ENCODE measurements at places on chromosomes 2 and 18.

DNA sequence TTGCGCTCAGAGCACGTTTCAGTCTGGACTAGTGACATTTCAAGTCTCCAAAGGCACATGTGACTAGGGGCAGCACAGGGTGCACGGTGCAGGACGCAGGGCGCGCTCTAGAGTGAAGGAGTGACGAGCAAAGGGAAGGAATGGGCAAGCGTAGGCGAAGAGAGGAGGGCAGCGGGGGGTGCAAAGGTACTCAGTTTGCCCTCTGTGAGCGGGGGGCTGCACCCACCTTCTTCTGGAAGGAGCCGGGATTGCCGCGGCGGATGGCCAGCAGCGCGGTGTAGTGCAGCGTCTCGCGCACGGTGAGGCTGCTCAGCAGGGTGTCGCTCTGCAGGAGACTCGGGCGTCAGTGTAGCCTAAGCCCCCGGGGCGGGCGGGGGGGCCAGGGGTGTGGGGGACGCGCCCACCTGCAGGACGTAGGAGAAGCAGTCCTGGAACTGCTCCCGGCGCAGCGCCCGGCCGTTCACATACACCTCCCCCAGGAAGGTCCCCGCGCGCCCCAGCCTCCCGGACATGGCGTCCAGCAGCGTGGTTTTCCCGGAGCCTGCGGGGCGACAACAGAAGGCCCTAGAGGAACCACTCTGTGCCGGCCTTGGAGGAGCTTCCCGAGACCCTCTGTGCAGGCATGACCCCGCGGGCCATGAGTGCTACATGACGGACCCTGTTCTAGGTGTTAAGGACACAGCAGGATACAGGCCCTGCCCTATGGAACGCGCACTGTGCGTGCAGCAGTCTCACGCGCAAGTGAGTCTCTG, 6.9 kb downstream of the ABCG5 start:
- DNase-seq = no peak

DNA sequence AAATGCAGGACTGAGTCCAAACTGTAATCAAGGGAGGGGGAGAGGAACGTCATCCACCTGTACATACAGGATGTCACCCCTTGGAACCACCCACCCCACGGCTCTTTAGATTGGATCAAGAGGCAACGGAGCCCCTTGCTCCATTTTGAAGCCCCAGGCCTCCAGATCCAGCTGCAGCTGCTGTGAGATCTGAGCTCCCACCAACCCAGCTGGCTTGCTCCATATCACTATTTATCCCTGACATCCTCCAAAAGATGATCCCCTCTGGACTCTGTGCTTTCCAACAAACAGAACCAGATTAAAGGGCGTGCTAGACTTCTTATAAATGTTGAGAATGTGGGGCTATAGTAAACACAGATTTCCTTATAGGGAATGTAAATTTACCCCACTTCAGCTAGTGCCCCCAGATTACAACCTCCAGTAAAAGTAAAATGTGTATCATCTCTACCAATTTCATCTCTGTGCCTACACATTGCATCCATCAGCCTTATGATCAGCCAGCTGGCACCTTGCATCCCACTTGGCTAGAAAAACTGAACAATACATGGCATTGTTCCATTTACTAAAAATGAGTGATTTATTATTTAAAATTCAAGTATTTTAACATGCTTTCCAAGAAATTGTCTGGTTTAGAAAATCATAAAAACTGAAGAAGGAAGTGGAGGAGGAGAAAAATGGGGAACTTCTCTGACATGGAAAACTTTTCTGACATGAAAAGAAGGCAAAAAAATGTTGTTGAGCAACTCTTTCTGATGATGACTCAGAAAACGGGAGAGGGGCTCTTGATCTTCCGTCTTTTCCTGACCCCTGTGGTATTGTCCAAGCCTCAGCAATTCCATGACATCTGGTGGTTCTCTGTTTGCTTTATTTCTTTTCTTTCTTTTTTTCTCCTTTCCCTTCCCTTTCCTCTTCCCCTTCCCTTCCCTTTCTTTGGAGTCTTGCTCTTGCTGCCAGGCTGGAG, 262.6 kb upstream of the THUMPD2 start:
- DNase-seq = no peak

GRCh38 chr2:27202854-27203253, 9.0 kb upstream of the ATRAID start:
- DNase-seq = no peak

DNA sequence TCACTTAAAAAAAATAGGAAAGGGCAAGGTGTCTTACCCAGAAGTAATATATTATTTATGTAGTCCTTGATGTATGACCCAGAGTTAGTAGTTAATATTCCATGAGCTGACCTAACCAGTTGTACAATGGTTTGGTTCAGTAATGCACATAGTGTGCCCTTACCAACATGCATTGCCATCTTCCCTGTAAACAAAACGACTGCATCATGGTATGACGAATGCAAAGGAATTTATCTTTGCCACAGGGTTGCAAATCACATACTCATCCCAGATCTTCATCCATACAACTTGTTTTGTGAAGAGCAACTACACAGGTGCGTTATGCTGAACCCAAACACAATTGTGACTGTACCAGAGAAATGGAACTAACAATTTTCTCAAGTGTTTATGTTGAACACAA, 68.9 kb upstream of the ZSWIM2 start:
- DNase-seq = no peak

DNA sequence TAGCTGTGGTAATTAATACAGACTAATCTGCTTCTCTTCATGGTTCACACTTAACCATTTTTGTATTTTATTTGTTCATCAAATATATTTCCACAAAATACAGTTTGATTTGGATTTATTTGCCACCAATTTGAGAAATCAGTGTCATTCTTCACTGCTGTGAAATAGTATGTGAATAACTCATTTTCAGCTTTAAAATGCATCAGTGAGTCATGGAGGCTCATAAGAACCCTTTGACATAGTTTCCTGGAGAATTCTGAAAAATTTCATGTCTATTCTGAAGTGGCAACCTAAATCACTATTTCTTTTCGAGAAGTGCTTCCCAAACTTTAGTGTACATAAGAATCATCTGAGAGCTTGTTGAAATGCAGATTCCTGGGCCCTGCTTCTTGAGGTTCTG, 1026.7 kb upstream of the ACVR2A start:
- DNase-seq = no peak

- DNase-seq = no peak
Observed at GRCh38 chr2:173157676-173158293, 82.1 kb downstream of the MAP3K20 start.

GRCh38 chr2:39805936-39806608, 27.0 kb upstream of the THUMPD2 start:
- DNase-seq = no peak

GRCh38 chr2:190783513-190784263, 96.9 kb upstream of the GLS start:
- DNase-seq = no peak

DNA sequence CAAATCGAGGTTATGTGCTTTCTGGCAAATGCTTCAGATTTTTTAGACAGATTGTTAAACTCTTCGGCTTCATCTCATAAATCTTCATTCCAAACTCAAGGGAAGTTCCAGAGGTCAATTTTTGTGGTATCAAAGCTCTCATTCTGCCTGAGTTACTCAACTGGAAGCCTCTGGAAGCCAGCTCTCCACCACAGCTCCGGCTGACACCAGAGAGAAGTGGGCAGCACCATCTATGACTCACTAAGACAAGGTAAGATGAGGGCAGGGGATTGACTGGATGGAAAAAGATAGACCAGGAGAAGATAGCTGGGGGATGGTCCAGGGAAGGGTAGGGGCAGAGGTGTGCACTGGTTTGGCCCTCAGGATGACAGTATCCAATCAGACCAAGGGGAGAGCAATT, 137.3 kb upstream of the HNRNPA3 start:
- no peak for DNase-seq

DNA sequence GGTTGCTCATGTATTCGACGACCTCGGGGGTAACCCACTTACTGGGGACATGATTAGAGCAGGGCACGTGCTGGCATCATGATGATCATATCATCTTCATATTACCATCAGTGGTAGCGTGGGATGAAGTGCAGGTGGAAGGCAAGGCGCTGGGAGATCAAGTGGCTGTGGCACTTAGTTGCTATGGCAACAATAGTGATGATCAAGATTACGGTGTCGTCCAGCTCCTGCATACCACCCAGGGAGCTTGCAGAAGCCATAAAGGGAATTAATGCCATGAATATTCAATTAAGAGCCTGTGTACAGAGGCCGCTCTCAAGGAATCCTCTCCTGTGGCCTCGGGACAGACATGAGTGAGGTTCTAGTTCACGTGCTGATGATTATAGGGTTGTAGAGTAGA, 237.2 kb upstream of the COPS8 start:
- no peak for DNase-seq

- DNase-seq = no peak
Observed at GRCh38 chr2:152440049-152440448, 105.1 kb downstream of the FMNL2 start.

- no peak for DNase-seq
Observed at GRCh38 chr2:167944825-167945659, 302.4 kb downstream of the STK39 start.

- DNase-seq = no peak
Observed at GRCh38 chr18:43870626-43871025, 593.3 kb upstream of the SYT4 start.

DNA sequence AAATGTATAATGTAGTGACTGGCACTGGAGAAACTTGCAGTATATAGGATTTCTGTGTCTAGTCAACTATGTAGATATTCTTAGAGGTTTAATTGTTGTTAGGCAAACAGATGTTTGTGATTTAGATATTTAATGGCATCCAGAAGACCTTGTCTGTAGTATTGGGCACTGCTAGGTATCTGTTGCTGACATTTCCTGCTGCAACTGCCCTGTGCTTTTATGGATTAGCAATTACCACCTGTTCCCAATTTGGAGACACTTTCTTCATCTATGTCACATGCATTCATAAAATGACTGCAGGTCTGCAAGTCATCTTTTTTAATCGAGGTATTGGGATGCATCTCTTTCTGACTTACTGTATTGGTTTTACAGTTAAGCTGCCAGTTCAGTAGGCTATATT, 71.3 kb downstream of the ITGA4 start:
- no peak for DNase-seq

DNA sequence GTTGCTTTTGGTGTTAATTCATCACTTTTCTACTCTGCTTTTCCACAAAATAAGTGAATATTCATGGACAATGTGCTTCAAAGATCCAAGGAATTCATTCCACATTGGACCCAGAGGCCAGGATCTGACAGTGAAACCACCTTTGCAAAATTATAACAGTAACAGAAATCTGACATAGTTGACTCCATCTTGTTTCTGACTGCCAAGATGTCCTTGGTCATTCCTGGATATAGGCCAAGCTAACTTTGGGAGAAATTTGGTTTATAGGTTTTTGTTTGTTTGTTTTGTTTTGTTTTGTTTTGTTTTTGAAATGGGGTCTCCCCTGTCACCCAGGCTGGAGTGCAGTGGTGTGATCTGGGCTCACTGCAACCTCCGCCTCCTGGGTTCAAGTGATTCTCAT, 10.3 kb downstream of the MPPE1 start:
- no peak for DNase-seq

DNA sequence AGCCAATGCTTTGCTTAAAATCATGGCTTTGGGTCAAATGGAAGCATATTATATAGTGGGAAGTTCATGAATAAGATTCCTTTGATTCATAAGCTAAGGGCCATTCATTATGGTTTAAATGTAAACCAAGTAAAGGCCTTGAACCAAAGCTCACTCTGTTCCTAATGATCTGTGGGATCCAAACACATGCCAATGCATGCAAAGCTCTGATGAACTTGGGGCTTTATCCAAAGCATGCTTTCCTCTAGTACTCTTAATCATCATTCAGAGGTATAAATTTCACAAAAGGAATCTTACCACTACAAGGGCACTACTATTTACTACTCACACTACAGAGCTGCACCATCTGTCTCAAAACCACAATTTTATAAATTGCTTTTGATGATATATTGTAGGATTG, 102.8 kb upstream of the RBMS1 start:
- no peak for DNase-seq

DNA sequence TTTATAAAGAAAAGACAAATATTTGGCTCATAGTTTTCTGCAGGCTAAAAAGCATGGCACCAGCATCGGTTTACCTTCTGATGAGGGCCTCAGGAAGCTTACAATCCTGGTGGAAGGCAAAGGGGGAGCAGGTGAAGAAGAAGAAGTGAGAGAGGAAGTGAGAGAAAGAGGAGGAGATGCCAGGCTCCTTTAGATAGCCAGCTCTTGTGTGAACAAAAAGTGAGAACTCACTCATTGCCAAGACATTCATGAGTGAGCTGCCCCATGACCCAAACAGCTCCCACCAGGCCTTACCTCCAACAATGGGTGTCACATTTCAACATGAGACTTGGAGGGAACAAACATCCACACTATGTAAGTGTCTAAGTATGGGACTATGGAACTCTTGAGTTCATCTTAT, 14.3 kb downstream of the CCDC150 start:
- DNase-seq = no peak

DNA sequence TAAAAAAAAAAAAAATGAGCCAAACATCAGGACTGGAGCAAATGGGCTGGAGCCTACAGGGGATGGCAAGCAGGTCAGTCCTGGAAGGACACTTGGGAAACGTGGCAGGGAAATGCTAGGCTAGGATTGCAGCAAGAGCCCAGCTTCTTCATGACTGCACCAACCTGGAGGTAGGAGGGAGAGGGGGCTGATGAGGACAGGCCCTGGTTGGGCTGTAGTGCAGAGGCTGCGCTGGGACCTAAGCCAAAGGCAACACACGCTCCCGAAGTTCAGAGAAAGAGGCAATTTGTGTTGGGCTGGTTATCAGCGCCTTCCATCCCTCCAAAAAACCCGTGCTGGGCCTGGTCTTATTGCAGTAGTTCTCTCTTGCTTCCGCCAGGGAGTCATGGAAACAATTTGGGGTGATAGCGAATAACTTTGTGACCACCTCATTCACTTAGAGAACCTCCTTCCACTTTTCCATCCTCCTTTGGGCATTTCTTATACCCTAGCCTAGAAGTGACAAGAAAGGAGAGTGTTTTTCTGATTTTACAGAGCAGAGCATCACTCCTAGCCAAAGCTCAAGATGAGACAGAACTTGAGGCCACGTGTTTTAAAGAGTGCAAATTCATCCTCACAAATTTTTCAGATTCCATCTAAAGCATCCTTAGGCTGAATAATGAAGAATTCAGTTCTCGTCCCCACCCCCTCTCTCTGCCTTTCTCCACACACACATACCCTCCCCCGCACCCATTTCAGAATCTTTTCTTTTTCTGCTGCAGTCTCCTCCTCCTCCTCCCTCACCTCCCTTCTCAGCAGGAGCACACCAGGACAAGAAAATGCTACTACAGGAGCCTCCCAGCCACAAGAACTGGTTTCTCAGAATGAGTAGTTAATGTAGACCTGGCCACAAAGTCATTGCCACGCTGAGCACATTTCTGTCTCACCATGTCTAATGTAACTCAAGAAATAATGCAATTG, 82.5 kb upstream of the STPG4 start:
- no peak for DNase-seq

- no peak for DNase-seq
Observed at GRCh38 chr18:6355789-6356589, 58.7 kb downstream of the L3MBTL4 start.

- DNase-seq = no peak
Observed at GRCh38 chr2:137187216-137187615, 421.9 kb downstream of the THSD7B start.

DNA sequence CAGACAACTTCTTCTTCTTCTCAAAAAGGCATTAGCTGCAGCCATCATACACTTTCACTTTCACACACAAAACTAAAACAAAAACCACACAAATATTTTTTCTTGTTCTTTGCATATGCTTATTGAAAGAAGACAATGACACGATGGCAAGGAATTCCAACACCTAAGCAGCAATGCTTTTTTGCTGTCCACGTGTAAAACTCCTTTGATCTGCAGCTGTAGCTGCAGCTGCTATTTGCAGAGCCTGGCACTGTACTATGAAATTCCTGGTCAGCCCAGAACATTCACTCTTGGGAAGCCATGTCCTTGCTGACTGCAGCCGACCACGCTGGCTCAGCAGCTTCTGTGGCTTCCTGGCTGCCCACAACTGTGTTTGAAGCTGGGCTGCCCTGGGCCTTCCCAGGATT, 316.2 kb downstream of the CDH2 start:
- DNase-seq = no peak

Measured in upper lobe of left lung (tissue), 6 donors.